ENCODE measurements at places on chromosomes 7 and 10. TPM values are rescaled to one million over a fixed set of nuclear protein-coding genes. Genes with fewer than 3 reads are reported as not detected.

- H3K27me3 ChIP-seq: peaks cover 12% of the 10 kb centered on the region
- H3K36me3 ChIP-seq: no peaks in the 10 kb centered on the region
- no peak overlapping the region for H3K27ac ChIP-seq
- H3K4me1 ChIP-seq: no peaks in the 10 kb centered on the region
- H3K4me3 ChIP-seq: no peak overlapping the region
Observed at GRCh38 chr7:1707756-1708595, 37.9 kb downstream of the ELFN1 start.

GRCh38 chr7:100865372-100865911, 1.7 kb upstream of the TRIP6 start:
- H3K4me1 ChIP-seq: peaks cover 9% of the 10 kb centered on the region
- H3K36me3 ChIP-seq: peaks cover 7% of the 10 kb centered on the region
- no peak for DNase-seq
- H3K27ac ChIP-seq: no peak overlapping the region

GRCh38 chr10:15067154-15067553, 21.4 kb downstream of the ACBD7 start:
- H3K4me3 ChIP-seq: no peak overlapping the region
- H3K27ac ChIP-seq: no peak overlapping the region
- H3K27me3 ChIP-seq: peaks cover 10% of the 10 kb centered on the region
- peaks cover under 1% of the 10 kb centered on the region for H3K36me3 ChIP-seq
- DNase-seq: no peak

DNA sequence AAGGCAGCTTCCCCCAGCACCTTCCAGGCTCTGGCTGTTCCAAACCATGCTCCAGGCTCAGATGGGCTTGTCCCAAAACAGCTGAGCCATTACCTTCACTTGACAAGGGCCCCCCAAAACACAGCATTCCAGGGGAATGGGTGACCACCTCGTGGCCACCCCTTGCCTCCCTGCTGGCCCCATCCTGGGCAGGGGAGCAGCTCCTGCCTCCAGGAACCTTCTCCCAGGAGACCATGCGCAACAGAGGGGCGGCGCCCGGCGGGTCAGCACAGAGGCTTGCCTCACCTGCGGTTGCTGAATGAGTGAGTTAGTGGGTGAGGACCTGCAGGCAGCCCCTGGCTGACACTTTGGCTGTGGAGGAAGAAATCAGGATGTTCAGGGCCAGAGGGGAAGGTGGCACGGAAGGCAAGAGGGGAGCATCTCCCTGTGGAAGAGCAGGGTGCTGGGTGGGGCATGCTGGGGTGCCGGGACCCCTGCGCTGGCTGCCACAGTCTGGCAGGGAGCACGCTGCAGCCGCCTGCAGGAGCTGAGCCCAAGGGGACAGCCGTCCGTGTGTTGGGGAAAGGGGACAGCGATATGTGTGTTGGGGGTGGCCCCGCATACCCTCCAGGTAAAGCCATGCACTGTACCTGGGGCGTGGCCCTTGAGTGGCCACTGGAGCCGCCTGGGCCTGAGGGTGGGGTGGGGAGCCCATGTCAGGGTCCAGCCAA, 54.7 kb downstream of the PWWP2B start:
- no peaks in the 10 kb centered on the region for H3K27me3 ChIP-seq
- no peak for DNase-seq
- H3K4me1 ChIP-seq: peaks cover 13% of the 10 kb centered on the region
- no peaks in the 10 kb centered on the region for H3K36me3 ChIP-seq
- no peak overlapping the region for H3K4me3 ChIP-seq
- peak overlapping the region; percentile 81 for H3K27ac ChIP-seq

Gene MBL2
- total RNA-seq: not detected

Gene PNLIPRP1
- not detected for total RNA-seq

Gene GPC2
- 5.0 TPM for total RNA-seq
